ENCODE measurements at places on chromosomes 12 and 14.

DNA sequence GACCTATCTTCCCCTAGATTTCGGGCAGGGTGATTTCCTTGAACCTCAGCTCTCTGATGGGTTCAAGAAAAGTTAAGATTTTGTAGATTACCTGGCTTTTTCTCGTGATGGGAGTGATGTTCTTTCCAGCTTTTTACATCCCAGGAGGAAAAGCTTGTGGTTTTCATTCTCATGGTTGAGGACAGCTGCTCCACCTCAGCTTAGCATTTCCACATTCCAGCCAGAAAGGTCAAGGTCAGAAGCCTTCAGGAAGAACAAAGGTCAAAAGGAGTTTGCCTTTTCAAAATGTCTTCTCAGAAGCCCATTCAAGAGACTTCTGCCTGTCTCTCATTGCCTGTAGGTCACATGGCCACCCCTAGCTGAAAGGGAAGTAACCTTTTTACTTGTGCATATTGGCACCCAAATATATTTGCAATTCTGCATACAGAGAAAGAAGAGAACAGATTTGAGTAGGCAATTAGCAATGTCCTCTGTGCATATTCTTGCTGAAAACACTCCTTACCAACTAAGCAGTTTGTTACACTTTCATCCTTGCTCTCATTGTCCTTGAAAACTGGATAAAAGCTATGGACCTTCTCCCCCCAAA is 6.6 kb upstream of the ADGRD1 start:
- DNase-seq = no peak

GRCh38 chr12:65994318-65994717 is 136.2 kb downstream of the LLPH start:
- no peak for DNase-seq

DNA sequence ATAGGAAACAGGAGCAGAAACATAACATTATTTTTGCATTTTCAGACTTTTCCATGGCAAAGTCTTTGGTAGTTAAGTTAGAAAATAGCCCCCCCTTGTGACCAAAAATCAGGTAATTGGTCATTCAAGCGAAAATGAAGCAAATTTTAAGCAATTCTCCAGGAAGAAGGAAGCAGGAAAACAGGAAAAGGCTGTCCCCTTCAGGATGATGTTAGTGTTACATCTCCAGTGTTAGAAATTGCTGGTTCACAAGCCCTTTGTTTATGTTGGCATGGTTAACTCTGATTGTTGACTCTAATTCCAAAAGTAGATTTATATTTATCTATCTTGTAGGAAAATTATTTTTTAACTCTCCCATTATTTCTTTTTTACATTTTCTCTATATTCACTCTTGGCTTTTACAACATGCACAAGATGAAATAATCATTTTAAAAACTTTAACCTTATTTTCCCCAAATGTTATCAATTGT is 18.8 kb upstream of the GAS2L3 start:
- DNase-seq = no peak

DNA sequence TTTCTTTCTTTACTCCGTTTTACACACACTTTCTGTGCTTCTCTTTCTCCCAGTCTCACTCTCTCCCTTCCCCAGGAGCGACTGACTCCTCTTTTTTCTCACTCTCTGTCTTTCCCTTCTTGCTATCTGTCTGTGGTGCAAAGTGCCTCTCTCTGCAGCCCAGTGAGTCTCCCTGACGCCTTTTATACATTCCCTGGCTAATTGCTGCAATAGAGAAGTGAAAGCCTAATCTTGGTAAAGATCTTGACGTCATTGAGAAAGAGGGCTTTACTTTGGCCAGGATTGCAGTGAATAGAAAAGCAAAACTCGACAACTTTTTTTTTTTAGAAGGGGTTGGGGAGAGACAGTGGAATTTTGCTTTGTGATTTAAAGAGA is 706 bp upstream of the DIO2 start:
- DNase-seq = no peak

GRCh38 chr12:66903782-66904396 is 225.0 kb upstream of the GRIP1 start:
- no peak for DNase-seq

- DNase-seq = no peak
Observed at GRCh38 chr14:101934601-101935150, 29.7 kb upstream of the DYNC1H1 start.

GRCh38 chr12:101746661-101747060 is 7.4 kb upstream of the SYCP3 start:
- DNase-seq = no peak

DNA sequence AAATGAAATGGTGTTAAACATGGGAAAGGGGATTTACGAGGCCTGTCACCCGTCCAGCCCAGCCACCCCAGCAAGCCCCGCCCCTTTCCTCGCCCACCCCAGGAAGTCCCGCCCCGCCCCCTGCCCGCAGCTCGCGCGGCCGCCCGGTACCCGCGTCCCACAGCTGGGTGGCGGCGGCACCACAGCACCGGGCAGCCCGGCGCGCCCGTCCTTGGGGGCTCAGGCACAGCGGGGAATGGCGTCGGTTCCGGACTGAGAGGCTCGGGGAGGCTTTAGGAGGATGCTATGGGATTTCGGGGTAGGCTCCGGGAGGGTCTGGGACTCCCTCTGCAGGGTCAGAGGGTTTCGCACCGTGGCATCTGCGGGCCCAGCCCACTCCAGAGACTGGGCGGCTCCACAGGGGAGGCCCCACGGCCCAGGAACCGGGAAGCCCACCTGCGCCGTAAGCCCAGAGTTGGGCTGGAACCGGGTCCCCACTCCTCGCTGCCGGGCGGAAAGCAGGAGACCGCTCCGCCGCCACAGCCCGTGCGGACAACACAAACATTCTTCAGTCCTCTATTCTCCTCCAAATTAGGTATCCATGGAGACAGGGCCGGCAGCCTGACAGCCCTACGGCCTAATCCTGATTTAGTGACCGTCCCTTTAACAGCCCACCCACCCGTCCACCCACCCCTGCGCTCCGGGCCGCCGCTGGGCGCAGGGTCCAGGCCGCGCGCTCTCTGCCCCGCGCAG is 1.4 kb downstream of the FIGNL2 start:
- DNase-seq = peak; percentile 82

GRCh38 chr12:28202374-28203130 is 12.3 kb downstream of the CCDC91 start:
- DNase-seq = no peak

GRCh38 chr12:48972213-48972951 is 847 bp upstream of the WNT10B start:
- DNase-seq = peak; percentile 76

DNA sequence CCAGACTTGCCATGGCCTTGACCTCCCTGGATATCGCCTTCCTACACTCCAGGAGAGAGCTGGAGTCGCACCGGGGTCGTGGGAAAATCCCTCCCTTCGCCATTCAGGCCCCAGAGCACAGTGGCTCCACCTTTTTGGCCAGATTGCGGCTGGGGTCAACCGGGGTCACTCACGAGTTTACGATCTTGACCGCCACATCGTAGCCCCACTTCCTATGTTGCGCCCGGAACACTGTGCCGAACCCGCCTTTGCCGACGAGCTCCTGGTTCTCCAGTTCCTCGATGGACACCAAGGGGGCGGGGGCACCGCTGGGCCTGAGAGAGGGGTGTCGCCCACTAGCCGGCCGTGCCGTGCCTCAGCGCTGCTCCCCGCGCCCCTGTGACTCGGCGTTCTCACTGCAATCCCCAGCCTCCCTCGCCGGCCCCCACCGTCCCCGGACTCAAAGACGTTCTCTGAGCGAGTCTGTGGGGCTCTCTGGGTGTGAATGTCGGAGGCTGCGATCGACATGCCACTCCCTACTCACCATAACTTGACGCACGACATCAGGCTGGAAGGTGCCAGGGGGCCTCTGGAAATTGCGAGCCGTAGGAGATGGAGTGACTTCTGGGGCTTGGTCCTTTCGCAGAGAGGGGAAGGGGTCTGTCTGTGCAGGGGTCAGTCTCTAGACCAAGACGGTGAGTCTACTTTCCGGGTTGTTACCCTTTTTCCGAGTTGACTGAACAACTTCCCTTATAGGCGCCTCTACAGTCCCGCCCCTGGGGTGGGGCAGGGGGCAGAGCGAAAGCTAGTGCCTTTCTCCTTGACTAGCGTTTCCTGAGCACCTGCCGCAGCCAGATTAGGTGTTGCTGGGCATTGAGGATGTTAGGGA is at the start of gene RIPK3:
TSS of gene RIPK3 (minus strand) at position 708 of the 868 bp plus-strand sequence. CDS start at position 543, 165 bp downstream.
- DNase-seq = peak; percentile 85

DNA sequence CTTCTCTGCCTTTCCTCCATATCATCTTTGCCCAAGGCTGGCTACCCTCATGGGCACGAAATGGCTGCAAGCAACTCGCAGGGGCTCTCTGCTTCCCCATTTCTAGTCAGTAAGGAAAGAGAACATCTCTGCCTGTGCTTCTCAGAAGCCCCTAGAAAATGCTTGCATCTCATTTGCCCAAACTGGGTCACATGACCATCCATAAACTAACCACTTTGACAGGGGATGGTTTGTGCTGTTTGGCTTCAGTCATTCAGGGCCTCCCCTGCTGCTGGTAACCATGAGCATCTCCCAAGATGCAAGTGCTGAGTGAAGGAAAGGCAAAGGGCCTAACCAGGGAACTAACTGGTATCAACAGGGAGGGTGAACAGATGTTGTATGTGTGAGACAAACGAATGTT is 91.1 kb downstream of the CCDC60 start:
- no peak for DNase-seq

Measured in activated CD8-positive, alpha-beta memory T cell treated with anti-CD3 and anti-CD28 coated beads for 24 hours (primary cell).